Ovary (tissue), 10 donors: ENCODE measurements at places on chromosomes 16 and 17. TPM values are rescaled to one million over a fixed set of nuclear protein-coding genes. Genes with fewer than 3 reads are reported as not detected.

Gene NKD1
- total RNA-seq, result 17.4 TPM

Gene TP53TG3
- total RNA-seq, result not detected

Gene PITPNC1
- total RNA-seq, result 22.1 TPM

Gene FBXW10B
- not detected for total RNA-seq

Gene HSD17B2
- 4.5 TPM for total RNA-seq

Gene C16orf92
- total RNA-seq, result not detected

DNA sequence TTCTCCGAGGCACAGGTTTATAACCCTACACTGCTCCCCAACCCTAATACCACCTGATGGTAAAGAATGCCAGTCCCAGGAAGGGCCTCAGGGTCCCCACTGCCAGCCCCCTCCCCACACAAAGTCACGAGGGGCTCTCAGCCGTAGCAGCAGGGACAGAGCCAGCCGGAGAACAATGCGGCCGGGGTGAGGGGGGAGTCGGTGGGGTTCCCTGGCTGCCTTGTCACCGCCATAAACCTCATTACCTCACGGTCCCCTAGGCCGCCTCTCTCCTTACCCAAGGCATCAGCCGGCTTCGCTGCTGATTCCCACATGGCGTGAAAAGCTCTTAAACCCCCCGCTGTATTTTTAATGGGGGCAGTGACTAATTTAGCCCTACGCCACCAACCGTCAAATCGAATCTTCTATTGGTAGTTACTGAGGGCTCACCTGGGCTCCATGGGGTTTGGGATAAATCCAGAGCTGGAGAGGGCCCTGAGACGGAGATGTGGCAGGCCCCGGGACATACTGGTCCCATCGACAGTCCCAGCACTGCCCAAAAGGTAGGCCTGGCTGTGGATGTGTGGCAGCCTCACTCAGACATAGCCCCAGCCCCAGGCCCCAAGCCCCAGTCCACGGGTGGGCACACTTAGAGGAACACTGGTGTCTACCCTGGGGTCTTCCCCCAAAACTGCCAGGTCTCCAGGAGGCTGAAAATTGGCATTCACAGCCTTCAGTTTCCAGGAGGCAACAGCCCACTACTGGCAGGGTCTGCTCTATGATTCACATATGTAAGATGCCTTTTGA lies 115.3 kb downstream of the C16orf78 start:
- H3K27me3 ChIP-seq, result no peaks in the 10 kb centered on the region
- DNase-seq, result peak; percentile 18
- H3K27ac ChIP-seq, result no peak overlapping the region
- H3K4me3 ChIP-seq, result no peak overlapping the region
- H3K4me1 ChIP-seq, result peaks cover 4% of the 10 kb centered on the region

DNA sequence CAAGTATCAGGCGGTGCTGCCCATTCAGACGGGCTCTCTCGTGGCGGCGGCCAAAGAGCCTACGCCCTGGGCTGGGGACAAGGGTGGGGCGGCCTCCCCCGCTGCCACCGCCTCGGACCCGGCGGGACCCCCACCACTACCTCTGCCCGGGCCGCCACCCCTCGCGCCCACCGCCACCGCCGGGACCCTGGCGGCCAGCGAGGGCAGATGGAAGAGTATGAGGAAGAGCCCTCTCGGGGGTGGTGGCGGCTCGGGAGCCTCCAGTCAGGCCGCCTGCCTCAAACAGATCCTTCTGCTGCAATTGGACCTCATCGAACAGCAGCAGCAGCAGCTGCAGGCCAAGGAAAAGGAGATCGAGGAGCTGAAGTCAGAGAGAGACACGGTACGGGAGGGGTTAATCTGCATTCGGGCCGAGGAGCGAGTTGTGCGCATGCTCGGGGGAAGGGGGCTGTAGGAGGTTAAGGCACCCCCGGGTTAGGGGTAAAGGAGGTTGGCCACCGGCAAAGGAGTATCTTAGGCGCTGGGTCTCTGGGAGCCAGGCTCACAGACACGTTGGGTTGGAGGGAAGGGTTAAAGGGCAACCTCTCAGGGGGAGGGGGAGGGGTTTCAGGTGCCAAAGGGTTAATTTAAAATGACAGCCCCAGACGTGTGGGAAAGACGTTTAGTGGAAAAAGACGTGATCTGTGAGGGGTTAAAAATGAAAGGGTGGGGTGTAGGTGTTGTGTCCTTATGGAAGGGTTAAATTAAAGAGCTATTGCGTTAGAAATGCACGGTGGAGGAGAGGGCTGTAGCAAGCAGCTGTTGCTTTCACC lies 1.4 kb downstream of the MSL1 start:
- H3K27ac ChIP-seq, result peak overlapping the region; percentile 98
- DNase-seq, result peak; percentile 58
- H3K4me1 ChIP-seq, result peaks cover 4% of the 10 kb centered on the region

DNA sequence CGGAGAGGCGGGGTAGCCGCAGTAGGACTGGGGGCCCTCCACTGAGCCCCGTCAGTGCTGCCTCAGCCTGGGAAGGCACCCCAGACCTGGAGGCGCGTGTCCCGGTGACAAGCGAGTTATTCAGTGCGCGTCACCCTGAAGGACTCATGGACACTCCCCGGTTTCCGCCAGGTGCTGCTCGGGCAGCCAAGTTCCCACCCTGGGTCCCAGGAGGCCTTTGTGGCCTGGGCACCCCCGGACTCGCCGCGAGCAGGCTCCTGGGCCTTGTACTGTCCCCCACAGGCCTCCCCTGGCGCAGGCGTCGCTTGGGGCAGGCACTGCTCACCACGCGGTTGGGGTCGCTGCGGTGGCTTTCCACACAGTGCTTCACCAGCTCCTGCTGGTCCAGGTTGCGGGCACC lies 7.6 kb downstream of the RNF166 start:
- no peaks in the 10 kb centered on the region for H3K27me3 ChIP-seq
- no peak overlapping the region for H3K27ac ChIP-seq
- H3K36me3 ChIP-seq, result peaks cover 2% of the 10 kb centered on the region
- no peak for DNase-seq
- no peak overlapping the region for H3K4me3 ChIP-seq

GRCh38 chr16:55443434-55444346 lies 35.3 kb upstream of the MMP2 start:
- DNase-seq, result no peak
- H3K36me3 ChIP-seq, result no peaks in the 10 kb centered on the region
- H3K4me1 ChIP-seq, result no peaks in the 10 kb centered on the region

GRCh38 chr17:40859536-40859935 lies 7.5 kb downstream of the KRT12 start:
- no peaks in the 10 kb centered on the region for H3K4me1 ChIP-seq
- DNase-seq, result no peak
- H3K27me3 ChIP-seq, result no peaks in the 10 kb centered on the region
- H3K36me3 ChIP-seq, result no peaks in the 10 kb centered on the region
- H3K4me3 ChIP-seq, result no peak overlapping the region

DNA sequence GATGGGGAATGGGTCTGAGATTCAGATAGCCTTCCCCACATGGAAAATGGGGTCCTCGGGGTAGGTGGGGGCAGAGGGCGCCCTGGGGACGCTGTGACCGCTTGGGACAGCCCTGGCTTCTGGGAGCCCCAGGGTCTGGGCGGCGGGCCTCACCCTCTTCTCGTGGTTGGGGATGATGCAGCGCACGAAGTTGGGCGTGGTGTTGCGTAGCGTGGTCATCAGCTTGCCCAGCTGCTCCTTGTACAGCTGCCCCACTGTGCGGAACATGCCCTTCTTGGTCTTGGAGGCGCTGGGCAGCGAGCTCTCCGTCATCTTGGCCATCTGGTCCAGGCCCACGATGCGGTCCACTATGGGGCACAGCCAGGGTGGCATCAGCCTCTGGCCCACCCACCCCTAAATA lies 99.9 kb downstream of the NDE1 start:
- no peak for DNase-seq
- no peak overlapping the region for H3K4me3 ChIP-seq
- no peaks in the 10 kb centered on the region for H3K27me3 ChIP-seq
- no peaks in the 10 kb centered on the region for H3K36me3 ChIP-seq
- no peak overlapping the region for H3K27ac ChIP-seq
- H3K4me1 ChIP-seq, result no peaks in the 10 kb centered on the region

GRCh38 chr17:82623707-82624106 lies 24.5 kb downstream of the WDR45B start:
- no peak overlapping the region for H3K27ac ChIP-seq
- H3K27me3 ChIP-seq, result no peaks in the 10 kb centered on the region
- H3K4me3 ChIP-seq, result no peak overlapping the region
- no peaks in the 10 kb centered on the region for H3K36me3 ChIP-seq

DNA sequence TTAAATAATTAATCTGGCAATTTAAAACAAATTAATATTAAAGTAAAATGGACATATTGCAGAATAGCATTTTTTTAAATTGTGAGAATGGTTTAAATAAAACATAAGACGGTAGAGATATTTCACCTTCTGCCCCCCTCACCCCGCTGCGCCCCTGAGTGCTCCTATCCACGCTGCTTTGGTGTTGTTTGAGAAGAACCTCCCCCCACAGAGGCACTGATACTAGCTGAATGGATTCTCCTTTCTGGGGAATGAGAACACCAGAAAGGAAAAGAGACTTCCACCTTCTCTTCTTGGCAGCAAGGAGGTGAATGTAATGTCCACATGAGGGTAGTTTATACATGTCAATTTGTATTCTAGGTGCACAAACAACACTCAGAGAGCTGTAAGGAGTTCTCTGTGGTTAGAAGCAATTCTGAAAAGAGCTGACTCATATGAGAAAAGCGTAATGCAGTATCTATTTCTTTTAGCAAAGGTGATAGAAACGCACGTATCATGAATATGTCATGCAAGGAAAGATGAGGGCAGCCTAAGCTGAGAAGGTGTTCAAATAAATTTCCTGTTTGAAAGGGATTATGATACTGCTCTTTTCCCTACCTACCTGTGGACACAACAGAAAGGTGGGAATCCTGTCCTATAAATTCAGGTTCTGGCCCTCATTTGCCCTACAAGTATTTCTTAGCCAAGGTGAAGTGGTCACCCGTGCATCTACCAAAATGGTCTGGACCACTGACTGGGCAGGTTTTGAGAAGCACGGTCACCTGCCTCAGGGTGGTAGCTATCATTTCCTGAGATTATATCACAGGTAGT lies 126.9 kb downstream of the PARN start:
- no peaks in the 10 kb centered on the region for H3K27me3 ChIP-seq
- DNase-seq, result no peak
- no peak overlapping the region for H3K27ac ChIP-seq
- no peak overlapping the region for H3K4me3 ChIP-seq

DNA sequence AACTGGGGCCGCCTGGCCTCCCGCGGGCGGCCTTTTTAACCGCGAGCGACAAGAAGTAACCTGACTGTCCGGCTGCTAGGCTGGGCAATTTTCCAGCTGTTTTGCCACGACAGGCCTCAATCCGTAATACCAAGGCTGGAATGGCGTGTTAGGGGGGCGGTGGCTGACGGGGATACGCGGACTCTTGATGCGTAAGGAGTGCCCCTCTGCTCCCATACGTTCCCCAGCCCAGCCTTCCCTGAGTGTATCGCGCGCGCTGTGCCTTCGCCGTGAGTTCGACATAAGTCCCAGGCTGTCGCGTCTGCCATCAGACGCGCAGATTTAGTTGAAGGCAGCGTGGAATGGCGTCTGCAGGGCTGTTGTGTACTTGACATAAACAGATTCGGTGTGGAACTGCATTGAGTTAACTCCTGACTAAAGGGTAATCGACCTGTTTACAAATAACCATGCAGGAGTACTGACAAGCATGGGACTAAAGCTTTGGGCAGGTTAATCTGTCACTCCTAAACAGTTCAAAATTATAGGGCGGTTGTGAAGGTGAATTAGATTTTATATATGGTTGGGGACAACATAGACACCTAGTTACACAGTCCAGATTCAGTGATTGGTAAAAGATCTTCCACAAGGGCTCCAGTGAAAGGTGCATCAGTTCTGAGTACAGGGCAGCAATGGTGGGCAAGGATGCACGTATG lies 16.6 kb upstream of the ERN1 start:
- H3K4me3 ChIP-seq, result peak overlapping the region; percentile 73
- H3K27ac ChIP-seq, result peak overlapping the region; percentile 82
- H3K4me1 ChIP-seq, result peaks cover 5% of the 10 kb centered on the region
- no peaks in the 10 kb centered on the region for H3K27me3 ChIP-seq
- DNase-seq, result peak; percentile 79

DNA sequence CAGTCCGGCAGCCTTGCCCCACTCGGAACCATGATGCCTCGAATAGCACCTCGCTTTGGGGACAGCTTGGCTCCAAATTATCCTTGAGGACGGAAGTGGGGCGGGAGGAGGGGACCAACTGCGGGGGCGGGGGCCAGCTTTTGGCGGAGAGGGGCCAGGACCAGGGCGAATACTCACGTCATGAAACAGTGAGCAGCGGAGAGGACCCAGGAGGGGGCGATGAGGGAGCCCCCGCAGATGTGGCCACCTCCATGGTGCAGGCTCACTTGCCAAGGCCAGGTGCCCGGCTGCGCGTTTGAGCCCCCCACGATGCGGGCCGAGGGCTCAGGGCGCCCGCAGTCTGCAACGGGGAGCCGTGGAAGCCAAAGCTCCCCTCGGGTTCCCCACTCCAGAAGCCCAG lies 970 bp downstream of the PRSS36 start:
- no peaks in the 10 kb centered on the region for H3K27me3 ChIP-seq
- H3K4me3 ChIP-seq, result no peak overlapping the region
- no peak for DNase-seq

DNA sequence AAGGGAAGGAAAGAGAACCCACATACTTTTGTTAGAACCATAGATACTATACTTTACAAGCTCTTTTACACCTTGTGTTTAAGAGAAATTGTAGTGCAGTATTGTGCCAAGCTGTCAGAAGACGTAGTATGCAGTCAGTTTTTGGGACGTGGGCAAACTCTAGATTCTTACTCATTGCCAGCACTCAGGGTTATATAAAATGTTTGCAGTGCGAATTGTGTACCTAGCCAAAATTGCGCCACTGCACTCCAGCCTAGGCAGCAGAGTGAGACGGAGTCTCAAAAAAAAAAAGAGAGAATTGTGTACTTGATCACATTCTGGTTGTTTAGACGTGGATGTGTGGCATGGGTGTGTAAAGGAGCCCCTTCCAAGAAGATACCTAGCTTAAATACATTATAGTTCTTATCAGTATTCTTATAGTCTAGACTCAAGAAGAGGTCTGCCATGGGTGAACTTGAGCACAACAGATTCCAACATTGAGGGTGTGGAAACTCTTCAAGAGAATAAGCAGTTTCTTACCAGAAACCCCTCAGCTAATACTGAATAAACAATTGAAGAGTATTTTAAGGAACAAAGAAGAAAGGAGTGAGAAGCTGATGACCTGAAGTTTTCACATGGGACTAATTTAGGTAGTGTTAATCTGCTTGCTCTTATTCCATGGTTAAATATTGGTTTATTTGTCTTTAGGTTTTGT lies 27.4 kb upstream of the MRC2 start:
- DNase-seq, result no peak
- H3K27me3 ChIP-seq, result no peaks in the 10 kb centered on the region
- no peaks in the 10 kb centered on the region for H3K36me3 ChIP-seq
- H3K4me1 ChIP-seq, result no peaks in the 10 kb centered on the region

- H3K36me3 ChIP-seq, result no peaks in the 10 kb centered on the region
- DNase-seq, result no peak
- no peak overlapping the region for H3K4me3 ChIP-seq
- H3K27ac ChIP-seq, result no peak overlapping the region
- no peaks in the 10 kb centered on the region for H3K4me1 ChIP-seq
These were observed 85.6 kb upstream of the TNRC6C start for GRCh38 chr17:77872714-77873499.

- H3K4me1 ChIP-seq, result peaks cover 3% of the 10 kb centered on the region
- H3K27me3 ChIP-seq, result no peaks in the 10 kb centered on the region
- H3K4me3 ChIP-seq, result no peak overlapping the region
- H3K27ac ChIP-seq, result no peak overlapping the region
These were observed 41.6 kb upstream of the TAC4 start for GRCh38 chr17:49889500-49889899.
